ENCODE measurements at places on chromosomes 12 and 14.

- H3K36me3 ChIP-seq = peaks cover 11% of the 10 kb centered on the region
- H3K4me1 ChIP-seq = peaks cover 21% of the 10 kb centered on the region
- DNase-seq = peak; percentile 46
- H3K27me3 ChIP-seq = no peaks in the 10 kb centered on the region
- peak overlapping the region; percentile 99 for H3K27ac ChIP-seq
- H3K4me3 ChIP-seq = peak overlapping the region; percentile 99
Observed at GRCh38 chr12:96194971-96195844, 1.0 kb downstream of the ELK3 start.

- H3K27me3 ChIP-seq = no peaks in the 10 kb centered on the region
- peaks cover 22% of the 10 kb centered on the region for H3K4me1 ChIP-seq
- H3K36me3 ChIP-seq = no peaks in the 10 kb centered on the region
Observed at GRCh38 chr12:85392508-85392907, 112.5 kb downstream of the ALX1 start.

- H3K27ac ChIP-seq = no peak overlapping the region
- H3K27me3 ChIP-seq = no peaks in the 10 kb centered on the region
- no peaks in the 10 kb centered on the region for H3K4me1 ChIP-seq
- no peaks in the 10 kb centered on the region for H3K36me3 ChIP-seq
- no peak for DNase-seq
Observed at GRCh38 chr12:82688035-82688501, 1.4 kb downstream of the TMTC2 start.

GRCh38 chr12:64400041-64400440, 4.2 kb upstream of the XPOT start:
- no peak overlapping the region for H3K4me3 ChIP-seq
- no peaks in the 10 kb centered on the region for H3K36me3 ChIP-seq
- no peaks in the 10 kb centered on the region for H3K27me3 ChIP-seq
- no peaks in the 10 kb centered on the region for H3K4me1 ChIP-seq
- no peak for DNase-seq
- no peak overlapping the region for H3K27ac ChIP-seq

- peaks cover 58% of the 10 kb centered on the region for H3K4me1 ChIP-seq
- DNase-seq = no peak
- no peak overlapping the region for H3K4me3 ChIP-seq
- H3K27me3 ChIP-seq = no peaks in the 10 kb centered on the region
Observed at GRCh38 chr14:68580096-68580645, 212.7 kb downstream of the ZFP36L1 start.

All from SJCRH30 (cell line).